ENCODE measurements at places on chromosomes 4 and X.

- DNase-seq = no peak
Measured at GRCh38 chr4:100828986-100829685, 311.3 kb upstream of the EMCN start.

DNA sequence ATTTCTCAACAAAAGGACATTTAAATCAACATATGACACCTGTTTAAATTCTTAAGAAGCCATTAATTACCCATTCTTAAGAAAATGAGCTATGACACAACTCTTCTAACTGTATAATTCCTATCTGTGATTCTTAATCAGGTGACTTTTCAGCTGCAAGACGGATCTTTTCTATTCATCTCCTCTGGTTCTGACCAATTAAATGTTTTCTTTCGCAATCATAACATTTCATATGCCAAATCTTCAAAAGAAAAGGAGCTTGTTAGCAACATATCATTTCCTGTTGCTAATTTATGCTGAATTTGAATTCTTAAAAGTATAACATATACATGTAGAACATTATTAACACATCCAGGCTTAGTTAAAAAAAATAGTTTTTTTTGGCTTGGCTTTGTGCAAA is 62.5 kb downstream of the SEL1L3 start:
- DNase-seq = no peak

DNA sequence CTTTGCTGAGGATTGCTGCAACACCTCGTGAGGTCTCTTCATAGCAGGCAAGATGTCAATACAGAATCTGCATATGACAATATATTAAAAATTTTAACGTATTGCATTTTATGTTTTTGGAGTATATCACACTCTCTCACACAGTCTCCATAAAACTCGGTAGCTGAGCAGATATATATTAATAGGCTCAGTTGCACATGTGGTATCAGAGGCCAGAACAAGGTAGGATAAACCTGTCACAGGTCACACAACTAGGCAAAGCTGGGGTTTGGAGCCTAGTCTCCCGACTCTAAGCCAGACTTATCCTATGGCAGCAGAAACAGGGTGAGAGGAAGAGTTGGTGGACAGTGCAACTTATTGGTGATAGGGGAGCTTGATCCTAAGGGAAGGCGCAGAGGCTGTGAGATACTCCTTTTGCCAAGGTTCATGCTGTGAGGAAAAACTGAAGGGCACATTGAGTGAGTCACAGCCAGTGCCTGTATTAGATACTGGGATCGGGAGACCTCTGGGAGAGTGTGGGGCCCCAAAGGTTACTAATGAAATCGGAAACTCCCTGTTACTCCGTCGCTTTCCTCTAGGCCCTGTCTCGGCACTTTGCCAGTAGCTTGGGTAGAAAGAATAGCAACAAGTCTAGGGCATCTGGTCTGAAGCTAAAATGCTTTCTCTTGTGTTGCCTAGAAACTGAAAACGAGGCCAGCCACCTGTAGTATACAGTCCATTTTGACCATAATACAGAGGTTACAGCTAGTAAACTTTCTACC is 195.7 kb downstream of the ARHGAP10 start:
- DNase-seq = no peak

DNA sequence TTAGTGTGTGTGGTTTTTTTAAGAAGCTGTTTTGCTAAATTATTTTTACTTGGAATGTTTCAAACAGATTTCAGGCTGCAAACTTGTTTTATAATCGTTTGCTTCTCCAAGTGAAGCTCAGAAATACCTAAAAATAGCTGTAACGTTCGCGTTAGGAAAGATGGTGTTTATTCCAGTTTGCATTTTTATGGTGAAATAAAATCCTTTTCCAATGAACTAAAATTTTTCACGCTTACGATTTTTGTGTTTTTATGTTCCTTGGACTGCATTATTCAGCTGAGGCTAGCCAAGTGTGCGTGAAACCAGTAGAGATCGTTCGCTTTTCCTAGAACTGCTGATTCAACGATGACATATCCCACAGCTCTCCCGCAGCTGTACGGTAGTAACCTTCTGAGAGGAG is 10.9 kb downstream of the AKAP17A start:
- no peak for DNase-seq

DNA sequence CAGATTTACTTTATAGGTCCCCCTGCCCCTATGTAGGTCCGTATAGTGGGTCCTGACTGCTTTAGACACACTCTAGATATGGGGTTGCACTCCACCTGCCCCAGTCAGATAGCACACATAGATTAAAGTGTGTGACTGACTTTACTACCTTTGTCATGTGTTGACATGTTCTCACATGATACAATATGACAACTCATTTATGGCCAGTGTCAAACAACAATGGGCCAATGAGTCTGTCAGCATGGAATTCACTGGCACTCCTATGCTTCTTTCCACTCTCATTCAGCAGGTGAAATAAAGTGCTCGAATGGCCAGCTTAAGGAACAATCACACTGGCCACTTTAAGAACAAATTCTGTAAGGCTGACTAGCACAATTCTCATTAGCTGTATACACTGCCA is 23.8 kb upstream of the FMR1NB start:
- no peak for DNase-seq

DNA sequence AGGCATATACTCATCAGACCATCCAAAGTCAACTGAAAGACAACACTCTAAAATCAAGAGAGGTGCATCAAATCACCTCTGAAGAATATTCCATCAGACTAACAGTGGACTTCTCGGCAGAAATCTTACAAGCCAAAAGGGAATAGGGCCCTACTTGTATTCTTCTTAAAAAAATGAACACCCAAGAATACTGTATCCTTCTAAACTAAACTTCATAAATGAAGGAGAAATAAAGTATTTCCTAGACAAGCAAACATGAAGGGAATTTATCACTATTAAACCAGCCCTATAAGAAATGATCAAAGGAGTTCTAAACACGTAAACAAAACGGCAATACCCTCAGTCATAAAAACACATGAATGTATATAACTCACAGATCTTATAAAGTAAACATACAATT is 141.2 kb downstream of the CXXC4 start:
- no peak for DNase-seq

DNA sequence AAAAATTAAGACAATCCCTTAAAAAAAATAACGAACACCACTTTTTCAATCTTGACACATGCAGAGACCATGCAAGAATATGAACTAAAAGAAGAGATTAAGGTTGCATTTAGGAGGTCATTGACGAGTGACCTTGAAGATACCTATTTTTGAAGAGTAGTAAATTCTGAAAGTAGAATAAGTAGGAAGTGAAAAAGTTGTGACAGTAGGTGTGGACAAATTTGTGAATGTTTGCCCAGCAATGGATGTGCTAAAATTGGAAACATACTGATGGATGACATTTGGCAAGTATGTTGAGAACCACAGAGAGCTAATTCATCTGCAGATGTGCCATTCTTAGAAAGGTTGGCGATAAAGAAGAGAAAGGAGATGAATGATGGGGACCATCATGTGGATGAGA is 213.7 kb upstream of the VCX3A start:
- no peak for DNase-seq

DNA sequence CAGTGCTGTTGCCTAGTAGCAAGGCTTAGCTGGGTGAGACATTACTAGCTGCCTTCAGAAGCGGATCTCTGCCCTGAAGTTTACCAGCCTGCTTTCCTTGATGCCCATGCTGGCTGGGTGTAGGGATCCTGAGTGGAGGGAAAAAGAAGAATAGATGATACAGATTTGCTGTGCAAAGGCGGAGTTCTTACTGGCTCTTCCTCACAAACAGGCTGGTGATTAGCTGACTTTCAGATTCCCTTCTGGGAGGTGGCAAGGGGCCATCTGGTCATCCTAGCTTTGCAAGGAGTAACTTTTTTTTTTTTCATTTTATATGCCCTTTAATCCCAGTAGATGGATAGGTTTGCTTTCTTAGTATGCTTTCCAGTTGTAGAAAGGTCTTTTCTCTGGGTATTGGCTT is 44.8 kb downstream of the SMARCA5 start:
- no peak for DNase-seq

DNA sequence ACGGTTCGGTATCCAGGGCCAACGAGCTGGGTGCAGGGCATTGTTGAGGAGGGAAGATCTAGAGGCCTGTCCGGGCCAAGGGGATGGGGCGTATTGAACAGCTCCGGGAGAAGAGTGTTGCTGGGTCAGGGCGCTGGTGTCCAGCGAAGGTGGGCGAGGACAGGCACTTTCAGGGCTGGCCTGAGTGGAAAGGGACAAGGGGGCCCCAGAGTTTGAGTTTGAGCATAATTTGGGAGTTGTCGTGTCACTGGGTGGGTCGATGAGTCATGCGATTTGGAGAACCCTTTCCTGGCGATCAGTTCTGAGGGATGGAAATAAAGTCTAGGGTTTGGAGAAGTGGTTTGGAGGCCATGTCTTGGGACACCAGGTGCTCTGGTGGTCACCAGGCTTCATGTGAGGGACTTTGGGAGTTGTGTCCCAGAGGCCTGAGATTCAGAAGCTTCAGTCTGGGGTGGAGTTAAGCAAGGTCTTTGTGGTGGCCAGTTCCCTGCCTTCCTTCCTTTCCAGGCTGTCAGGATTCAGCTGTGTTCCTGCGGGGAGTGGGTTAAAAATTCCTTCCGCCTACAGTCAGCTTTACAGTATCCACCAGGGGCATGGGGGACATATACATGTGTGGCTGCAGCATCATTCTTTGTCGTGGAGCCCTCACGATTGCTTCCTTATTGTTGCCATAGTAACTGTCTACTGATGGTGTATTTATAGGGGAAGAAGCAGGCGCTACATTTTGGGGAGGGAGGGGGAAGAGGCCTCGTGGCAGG is 504 bp downstream of the PRRG3 start:
- no peak for DNase-seq

GRCh38 chr4:38982361-38983095 is 49.7 kb downstream of the TMEM156 start:
- no peak for DNase-seq

- DNase-seq = no peak
Measured at GRCh38 chrX:8803326-8803725, 2.1 kb upstream of the FAM9A start.

DNA sequence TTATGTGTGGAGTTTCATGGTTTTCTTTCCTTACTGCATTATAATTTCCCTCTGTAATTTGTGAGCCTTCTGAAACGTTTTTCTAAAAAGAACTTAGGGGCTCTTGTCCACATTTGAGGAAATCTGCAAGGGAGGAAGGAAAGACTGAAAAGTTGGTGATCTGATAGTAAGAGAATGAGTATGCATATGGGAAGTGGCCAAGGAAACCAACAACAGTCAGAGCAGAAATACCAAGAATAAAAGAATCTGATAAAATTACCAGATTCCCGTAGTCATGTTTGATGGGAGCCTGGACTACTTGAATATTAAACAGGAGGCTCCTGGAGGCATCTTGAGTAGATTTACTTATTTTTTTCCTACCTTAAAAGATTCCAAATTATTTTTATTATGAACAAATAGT is 50.1 kb downstream of the MEPE start:
- DNase-seq = no peak

GRCh38 chrX:14630733-14631132 is 101.4 kb downstream of the GLRA2 start:
- no peak for DNase-seq

- DNase-seq = no peak
Measured at GRCh38 chr4:139808808-139809756, 143.5 kb downstream of the MGST2 start.

- DNase-seq = no peak
Measured at GRCh38 chr4:52664479-52664878, 5.4 kb upstream of the USP46 start.

DNA sequence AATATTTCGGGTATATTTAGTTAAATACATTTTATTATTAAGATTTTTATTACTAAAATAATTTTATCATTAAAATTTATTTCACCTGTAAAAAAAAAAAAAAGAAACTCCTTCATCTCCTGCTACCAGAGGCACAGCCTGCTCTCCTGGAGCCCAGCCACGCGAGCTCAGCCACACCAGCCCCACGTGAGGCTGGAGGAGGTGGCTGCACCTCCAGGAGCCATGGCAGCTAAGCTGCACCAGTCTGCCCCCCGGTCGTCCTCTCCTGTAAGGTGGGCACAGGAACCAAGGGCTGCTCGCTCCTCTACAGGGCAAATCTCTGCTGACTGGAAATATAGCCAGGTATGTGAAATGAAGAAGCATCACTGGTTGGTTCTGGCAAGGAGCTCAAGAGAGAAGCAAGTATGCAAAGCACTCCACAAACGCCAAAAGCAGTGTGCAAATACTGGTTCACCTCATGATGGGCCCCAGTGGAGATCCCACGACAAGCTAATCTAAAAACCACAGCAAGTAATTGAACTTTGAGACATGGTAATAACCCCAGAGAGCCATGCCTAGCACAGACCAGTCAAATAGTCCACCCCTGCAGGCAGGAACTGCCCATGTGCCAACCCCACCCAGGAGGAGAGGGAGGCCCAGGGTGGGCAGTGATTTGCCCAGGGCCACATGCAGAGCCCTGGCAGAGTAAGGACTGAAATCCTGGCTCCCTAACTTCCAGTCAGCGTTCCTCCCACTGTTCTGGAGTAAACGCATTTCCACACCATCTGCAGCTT is 90.1 kb downstream of the WFS1 start:
- DNase-seq = no peak

GRCh38 chr4:140556372-140557085 is 12.2 kb downstream of the UCP1 start:
- DNase-seq = no peak

- DNase-seq = no peak
Measured at GRCh38 chr4:131258361-131258760, 1890.7 kb upstream of the PCDH10 start.

DNA sequence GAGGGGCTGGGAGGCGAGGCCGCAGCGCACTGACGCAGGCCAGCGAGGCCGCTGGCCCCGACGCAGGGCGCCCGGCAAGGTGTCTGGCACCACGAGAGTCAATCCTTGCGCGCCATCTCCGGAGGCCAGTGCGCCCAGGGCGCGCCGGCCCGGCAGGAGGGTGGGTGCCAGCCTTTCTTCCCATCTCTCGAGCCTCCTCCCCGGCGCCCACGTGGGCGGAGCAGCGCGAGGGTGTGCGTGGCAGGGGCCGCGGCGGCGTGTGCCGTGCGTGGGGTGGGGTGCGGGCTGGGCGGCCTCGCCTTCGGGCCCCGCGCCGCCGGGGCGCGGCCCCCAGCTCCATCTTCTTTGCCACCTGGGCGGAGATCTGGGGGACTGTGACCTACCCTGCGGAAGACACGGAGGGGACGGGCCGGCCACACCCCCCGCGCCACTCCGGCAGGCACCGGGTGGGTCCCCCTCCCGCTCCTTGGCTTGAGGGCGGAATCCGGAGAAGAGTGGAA is 877 bp downstream of the JAKMIP1 start:
- DNase-seq = no peak

GRCh38 chr4:8063974-8064563 is 94.5 kb downstream of the ABLIM2 start:
- DNase-seq = no peak

DNA sequence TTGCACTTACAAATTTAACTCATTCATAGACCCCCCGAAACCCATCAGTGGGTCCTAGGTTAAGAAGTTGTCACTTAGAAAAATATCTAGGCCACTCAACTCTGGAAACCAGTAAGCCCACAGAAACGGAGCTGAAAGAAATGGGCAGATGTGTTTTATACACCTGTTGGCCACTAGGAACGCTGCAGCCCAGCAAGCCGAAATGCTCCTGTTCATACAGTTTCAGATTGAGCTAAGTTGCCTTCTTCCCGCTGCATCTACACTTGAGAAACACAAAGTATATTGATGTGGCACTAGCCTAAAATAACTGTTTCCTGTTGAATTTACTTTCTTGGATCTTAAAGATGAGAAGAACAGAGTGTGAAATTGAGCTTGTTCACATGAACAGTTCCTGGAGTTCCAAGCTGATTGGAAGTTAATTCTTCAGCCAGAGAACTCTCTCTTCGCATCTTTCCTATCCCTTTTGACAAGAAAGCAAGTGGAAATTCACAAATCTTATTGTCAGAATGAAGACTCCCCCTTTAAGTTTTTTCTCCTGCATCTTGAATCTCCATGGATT is 174.1 kb downstream of the RBMX2 start:
- DNase-seq = peak; percentile 2

- DNase-seq = no peak
Measured at GRCh38 chr4:164442180-164442579, 311.8 kb upstream of the SMIM31 start.

All from anterior cingulate cortex (tissue), 58 donors.